Psoas muscle (tissue), 8 donors: ENCODE measurements at places on chromosomes 16 and 17. TPM values are rescaled to one million over a fixed set of nuclear protein-coding genes. Genes with fewer than 3 reads are reported as not detected.
A peak's percentile ranks its signal among the peaks of the same experiment; 100 is the strongest.

GRCh38 chr17:45896803-45897693 is 2.7 kb downstream of the MAPT start:
- DNase-seq, result no peak

- no peak for DNase-seq
Measured at GRCh38 chr17:43779145-43780125, 658 bp upstream of the DUSP3 start.

- DNase-seq, result no peak
Measured at GRCh38 chr17:64369007-64369893, 21.4 kb downstream of the PECAM1 start.

DNA sequence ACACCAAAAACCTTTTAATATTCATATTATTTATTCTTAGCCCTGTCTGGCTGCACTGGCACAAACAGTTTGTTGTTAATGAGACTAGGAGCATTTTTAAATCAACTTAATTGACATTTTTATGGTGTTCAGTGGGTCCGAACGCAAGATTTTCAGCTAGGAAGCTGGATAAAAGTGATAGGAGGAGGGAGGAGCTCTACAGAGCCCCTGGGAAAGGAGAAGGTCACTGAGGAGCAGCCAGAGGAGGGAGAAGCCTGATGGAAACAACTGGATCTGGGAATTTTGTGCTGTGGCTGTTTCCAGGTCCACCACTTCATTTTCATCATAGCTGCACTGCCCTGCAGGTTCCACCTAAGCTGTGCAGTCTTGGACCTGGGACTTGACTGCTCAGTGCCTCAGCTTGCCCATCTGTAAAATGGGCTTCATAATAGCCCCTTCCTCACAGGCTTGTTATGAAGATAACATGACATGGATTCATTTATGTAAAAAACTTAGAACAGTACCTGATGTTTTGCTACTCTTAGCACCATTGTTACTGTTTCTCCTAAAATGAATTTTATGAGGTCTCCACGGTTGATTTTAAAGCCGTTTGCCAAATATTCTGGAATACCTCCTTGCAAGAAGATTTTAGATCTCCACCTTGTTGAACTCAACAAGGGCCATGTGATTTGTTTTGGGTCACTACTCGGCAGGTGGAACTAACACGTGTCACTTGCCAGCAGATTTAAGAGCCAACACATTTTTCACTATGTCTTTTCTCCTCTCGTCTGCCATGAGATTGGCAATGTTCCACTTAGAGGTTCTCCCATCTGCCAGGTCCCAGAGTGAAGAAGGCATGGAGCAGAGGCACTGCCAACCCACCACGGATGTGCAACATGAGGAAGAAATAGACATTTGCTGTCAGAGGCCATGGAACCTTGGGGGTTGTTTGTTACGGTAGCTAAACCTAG is 18.7 kb upstream of the GRIN2A start:
- DNase-seq, result no peak

- peak; percentile 31 for DNase-seq
Measured at GRCh38 chr17:915538-916201, 63.9 kb downstream of the NXN start.

CLDN6 gene
- not detected for total RNA-seq

DNA sequence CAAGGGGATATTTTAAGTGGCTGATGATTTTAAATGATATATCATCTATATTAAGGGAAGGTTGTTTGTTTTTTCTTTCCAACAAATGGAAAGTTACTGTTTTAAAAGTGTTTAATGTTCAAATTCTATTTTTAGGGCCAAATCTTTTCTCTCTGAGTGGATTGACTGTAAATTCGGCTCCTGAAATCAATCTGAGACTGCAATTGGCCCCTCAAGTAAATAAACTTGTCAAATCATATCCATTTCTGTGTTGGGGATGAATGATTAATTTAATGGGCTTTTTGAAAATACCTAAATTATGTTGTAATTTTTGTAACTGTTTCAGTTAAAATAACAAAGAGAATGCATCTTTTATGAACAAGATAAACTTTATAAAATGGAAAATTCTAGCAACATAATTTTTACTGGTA is 2.6 kb downstream of the HS3ST3A1 start:
- no peak for DNase-seq

- no peak for DNase-seq
Measured at GRCh38 chr17:2635241-2635640, 41.8 kb downstream of the PAFAH1B1 start.

ARL5C gene
- 1.0 TPM for total RNA-seq

DNA sequence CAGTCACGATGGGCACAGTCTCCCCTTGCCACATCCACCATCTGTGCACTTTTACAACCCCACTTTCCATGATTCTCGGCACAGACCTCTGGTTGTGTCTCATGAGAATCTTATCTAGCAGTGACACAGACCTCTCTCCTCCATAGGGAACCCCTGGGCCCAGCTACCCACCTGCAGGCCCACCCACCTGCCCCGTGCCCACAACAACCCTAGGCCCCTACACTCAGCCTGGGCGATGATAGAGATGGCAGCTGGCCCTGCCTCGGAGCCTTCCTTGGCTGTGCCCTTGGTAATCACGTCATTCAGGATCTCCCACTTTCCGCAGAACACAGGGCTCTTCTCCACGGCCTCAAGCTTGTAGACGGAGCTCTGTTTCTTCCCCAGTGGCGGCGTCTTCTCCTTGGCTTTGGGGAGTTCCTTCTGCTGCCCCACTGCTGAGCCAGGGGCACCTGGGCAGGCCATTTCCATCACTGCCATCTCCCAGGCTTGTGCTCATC is 26.5 kb downstream of the MAP3K14 start:
- no peak for DNase-seq

DNA sequence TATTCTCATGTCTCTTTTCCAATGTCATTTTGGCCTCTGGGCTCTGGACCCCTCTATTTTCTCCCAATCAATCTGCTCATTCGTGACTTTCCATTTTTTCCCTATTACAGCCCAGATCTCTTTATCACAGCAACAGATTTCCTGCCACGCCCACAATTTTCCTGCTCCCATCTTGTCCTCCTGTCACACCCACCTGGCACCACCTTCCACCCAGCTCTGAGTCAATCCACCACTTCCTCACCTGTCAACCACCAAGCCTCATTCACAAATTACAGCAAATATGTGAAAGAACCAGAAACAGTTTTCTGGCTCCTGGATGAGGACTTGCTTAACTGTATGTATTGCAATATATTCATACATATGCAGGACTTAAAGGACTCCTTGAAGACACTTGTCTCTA is 311.3 kb downstream of the GRIN2A start:
- DNase-seq, result no peak

CTRB1 gene
- total RNA-seq, result 3.9 TPM

DNA sequence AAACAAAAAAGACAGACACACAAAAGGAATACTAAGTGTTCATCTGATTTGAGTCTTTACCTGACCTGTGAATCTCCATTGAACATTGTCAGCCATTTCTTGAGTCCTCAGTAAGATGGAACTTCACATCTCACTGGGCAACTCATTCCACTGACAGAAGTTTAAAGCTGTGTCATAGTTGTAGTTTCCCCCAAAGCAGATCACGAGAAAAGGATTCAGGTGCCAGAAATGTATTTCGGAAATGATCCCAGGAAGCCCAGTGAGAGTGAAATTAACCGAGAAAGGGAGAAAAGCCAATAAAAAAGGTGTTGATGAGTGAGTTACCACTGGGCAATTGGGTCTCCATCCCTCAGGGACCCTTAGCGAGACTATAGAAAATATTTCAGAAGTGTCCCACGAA is 6.5 kb downstream of the CHD9 start:
- no peak for DNase-seq

DNA sequence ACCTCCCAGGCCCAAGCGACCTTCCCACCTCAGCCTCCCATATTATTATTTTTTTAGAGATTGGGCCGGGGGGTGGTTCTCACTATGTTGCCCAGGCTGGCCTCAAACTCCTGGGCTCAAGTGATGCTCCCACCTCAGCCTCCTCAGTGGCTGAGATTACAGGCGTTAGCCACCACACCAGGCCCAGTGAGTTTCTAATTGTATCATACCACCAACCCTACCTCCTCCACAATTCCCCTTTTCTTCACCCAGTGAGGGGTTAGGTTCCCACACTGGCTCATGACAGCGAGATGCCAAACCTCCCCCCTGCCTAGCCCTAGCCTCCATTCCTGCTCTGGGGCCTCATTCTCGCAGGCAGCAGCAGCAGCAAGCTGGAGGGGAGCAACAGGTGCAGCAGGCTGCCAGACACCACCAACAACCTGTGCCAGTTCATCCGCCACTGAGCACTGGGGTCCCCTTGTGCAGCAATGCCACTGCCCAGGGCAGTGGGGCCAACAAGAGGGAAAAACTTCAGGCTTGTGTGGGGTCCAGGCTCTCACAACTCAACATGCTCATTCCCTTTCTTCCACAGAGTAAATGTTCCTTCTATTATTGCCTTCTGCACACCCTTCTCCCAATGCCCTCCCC is 9.1 kb downstream of the ATP6V0D1 start:
- peak; percentile 46 for DNase-seq
